ENCODE measurements at places on chromosomes 5 and 9.

GRCh38 chr9:15219546-15219945 is 87.5 kb downstream of the TTC39B start:
- peak; percentile 38 for DNase-seq

GRCh38 chr9:4826417-4827166 is 33.8 kb downstream of the RCL1 start:
- DNase-seq = no peak

DNA sequence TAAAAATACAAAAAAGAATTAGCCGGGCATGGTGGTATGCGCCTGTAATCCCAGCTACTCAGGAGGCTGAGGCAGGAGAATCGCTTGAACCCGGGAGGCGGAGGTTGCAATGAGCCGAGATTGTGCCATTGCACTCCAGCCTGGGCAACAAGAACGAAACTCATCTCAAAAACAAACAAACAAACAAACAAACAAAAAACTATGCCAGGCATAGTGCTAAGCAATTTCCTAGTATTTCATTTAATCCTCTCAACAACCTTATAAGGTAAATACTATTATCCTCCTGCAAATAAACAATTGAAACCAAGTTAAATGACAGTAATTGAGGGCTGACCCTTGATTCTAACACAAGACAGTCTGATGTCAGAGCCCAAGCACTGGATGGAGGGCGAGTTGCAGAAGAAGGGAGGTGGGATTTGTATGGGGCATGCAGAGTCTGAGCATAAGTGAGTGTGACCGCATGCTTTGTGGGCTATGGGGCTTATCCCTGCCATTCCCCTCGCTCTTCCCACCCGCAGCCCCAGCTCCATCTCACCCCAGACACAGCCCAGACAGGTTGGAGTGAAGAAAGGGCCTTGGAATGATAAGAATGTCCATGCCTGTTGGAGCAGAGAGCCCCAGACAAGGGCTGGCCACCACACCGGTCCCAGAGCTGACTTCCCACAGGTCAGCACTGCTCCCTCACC is 24.3 kb upstream of the RPS14 start:
- DNase-seq = no peak

DNA sequence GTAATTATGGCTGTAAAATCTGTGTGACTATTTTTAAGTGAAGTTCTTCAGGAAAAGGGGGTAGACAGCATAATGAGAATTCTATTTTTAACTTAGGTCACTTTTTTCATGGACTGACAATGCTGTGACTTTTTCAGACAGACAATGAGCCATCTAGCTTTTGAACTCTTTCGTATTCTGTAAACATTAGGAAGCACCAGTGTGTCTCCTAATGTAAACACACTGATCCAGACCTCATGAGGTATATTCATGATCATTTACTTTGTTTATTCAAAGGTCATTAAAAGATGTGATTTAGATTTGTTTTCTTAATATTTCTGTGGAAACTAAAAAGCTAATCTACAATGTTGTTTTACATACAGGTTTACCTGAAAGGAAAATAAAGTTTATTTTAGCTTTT is 352.6 kb downstream of the ADGRV1 start:
- no peak for DNase-seq

GRCh38 chr9:95366731-95367325 is 49.3 kb upstream of the FANCC start:
- DNase-seq = no peak

GRCh38 chr5:57311921-57312735 is 138.3 kb downstream of the GPBP1 start:
- DNase-seq = no peak

- no peak for DNase-seq
Observed at GRCh38 chr5:146118322-146118721, 12.9 kb upstream of the PLAC8L1 start.

- no peak for DNase-seq
Observed at GRCh38 chr5:124399426-124399961, 346.9 kb downstream of the ZNF608 start.

DNA sequence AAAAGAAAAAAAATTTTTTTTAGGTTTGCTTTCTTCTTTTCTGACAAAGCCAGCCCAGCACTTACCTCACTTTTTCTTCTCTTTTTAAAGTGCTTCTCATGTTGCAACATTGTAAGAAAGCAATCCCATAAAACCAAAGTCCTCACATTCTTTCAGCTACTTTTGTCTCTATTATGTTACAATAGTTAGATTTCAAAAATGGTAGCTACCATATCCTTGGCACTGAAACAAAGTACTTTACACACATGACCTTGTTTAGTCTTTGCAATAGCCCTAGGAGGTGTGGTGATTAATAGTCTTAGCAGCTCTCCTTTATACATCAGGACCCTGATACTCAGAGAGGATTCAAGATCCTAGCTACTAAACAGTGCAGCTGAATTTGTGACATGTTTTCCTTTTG is 23.5 kb upstream of the CARTPT start:
- DNase-seq = no peak

DNA sequence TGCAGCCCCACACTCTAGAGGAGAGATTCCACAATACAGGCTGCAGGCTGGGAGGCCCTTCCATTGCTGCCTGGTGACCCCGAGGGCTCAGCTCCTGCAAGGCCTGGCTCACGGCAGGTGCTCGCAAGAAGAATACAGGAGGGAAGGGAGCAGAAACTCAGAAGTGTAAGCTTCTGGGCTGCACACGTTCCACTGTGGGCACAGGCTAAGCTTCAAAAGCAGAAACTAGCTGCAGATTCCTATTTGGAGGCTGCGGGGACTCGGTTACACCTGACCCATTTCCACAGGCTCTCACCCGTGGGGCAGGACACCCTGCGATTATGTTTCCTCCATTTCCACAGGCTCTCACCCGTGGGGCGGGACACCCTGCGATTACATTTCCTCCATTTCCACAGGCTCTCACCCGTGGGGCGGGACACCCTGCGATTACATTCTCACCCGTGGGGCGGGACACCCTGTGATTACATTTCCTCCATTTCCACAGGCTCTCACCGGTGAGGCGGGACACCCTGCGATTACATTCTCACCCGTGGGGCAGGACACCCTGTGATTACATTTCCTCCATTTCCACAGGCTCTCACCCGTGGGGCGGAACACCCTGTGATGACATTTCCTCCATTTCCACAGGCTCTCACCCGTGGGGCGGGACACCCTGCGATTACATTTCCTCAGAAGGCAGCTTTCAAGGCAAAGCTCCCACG is 10.3 kb downstream of the LPCAT1 start:
- no peak for DNase-seq

GRCh38 chr9:77954013-77954665 is 77.5 kb downstream of the GNAQ start:
- DNase-seq = peak; percentile 34

- DNase-seq = no peak
Observed at GRCh38 chr5:72860499-72860898, 44.0 kb downstream of the TNPO1 start.

GRCh38 chr9:5582835-5583195 is 46.1 kb upstream of the RIC1 start:
- no peak for DNase-seq

GRCh38 chr5:137997726-137998213 is 35.1 kb downstream of the FAM13B start:
- DNase-seq = no peak

- DNase-seq = no peak
Observed at GRCh38 chr9:83526901-83527300, 11.3 kb downstream of the FRMD3 start.

DNA sequence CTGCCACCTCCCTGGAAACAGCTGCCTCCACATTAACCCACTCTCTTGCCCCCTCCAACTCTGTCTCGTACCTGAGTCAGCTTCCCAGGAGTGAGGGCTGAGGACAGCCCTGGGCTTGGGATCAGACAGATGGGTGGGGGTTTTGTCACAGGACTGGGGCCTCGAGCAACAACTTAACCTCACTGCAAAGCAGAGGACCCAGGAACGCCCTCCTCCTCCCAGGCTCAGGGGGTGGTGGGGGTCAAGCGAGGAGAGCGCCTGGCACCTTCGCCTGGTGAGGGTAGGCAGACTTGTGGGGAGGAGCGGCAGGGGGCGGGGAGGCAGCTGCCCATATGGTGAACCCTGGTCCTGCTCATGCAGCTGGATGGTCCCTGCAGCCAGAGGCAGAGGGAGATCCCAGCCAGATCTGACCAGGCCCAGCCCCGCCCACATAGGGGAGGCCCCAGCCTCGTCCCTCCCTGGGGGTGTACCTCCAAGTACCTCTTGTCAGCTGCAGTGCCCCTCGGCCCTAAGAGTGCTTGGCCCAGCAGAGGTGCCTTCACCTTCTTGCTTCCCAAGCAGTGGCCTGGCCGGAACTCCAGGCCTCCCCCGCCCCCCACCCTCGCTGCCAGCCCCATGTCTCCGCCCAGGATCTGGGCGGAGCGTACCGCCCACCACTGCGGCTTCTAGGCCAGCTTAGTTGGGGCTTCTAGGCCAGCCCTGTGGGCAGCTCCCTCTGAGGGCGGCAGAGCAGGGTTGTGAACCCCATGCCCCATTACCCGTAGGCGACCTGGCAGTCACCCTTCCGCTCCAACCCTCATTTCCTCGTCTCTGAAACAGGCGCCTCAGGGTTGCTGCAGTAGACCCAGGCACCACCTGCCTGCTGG is at the start of gene SARDH:
Gene SARDH (minus strand): TSS at position 579 of the 866 bp plus-strand sequence. CDS start 4,179 bp downstream, outside the sequence.
- DNase-seq = peak; percentile 57

DNA sequence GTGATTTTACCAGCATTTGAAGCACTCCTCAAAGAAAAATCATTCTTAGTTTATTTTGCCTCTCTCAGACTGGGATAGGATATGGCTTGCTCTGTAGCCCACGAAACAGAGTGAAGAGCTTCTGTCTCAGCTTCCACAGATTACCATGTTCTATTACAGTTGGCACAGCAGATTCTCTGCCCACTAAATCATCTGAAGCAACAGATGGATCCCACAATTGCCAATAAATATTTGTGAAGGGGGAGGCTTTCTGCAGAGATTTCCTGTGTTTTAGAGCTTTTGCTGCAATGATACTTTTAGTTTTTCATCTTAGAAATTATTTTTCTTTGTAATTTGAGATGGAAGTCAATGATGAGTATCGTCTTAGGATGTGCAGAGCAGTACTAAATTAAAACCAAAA is 12.3 kb upstream of the MAP3K1 start:
- DNase-seq = no peak

DNA sequence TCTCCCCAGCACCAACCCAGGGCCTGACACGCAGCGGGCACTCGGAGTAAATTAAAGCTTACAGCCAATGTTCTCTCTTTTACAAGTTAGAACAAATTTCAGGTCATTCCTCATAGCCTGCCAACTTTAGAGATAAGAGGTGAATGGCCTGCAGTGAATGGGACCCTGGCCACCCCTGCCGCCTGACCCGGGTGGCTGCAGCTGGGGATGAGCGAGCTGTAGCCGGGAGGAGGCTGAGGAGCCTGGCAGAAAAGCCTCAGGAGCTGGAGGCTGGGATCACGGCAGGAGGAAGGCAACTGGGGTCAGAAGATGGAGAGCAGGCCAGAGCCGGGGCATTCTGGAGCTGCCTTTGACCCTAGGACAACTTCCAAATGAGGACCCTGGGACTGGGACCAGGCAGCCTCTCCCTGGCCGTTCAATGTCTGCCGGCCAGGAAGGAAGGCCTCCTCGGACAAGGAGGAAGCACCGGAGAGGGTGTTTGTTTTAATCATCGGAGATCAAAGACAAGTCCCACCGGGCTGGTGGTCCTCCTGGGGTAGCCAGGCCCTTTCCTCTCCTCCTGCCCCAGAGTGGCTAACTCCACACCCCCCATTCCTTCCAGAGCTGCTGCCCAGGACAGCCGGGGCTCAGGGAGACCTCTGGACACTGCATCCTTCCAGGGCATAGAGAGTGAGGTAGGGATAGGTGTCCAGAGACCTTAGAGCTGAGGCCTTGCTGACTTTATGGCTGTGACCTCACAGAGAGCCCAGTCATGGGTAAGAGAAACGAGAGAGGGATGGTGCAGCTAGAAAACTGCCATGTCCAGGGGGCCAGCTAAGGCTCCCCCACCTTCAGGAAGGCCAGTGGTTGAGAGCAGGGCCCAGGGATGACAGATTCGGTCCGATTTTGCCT is 87.3 kb upstream of the LMX1B start:
- DNase-seq = no peak

- DNase-seq = no peak
Observed at GRCh38 chr5:158463188-158463587, 604.2 kb upstream of the CLINT1 start.

DNA sequence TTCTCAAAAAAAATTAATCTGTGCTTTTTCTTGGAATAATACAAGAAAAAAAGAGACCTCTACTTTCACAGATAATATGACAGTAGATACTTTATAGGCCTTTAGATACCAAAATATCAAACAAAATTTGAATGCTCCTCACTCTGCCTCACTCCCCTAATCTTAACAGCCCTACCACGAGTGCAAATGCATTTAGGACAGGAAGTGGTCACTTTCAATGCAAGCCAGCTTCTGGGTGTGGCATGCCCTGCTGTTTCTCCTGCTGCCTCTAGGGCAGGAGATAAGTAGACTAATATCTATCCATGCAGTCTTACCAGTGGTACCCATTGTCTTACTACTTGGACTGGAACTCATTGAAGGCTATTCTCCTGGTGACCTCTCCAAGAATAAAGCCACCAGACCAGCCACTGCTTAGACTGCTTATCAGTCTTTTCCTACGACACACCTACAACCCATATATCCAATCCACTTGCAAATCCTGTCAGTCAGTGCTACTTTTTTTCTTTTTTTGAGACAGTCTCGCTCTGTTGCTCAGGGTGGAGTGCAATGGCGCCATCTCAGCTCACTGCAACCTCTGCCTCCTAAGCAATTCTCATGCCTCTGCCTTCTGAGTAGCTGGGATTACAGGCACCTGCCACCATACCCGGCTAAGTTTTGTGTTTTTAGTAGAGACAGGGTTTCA is 23.0 kb downstream of the FRRS1L start:
- peak; percentile 41 for DNase-seq

DNA sequence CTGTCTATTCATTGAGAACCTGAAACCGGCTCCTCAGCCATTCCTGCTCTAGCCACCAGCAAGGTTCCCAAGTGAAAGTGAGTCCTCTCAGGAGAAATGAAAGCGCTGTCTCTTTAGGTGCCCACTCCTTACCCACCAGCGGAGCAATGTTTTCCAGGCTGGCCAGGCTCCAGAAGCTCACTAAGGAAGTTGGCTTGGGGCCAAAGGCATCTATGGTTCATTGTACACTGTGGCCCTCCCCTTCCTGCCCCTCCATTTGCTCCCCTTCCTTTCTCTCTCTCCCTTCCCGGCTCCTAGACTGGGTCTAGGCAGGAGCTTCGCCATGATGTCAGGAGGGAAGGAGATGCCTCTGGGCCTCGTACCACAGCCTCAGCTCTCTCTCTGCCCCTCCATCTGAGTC is 1.1 kb upstream of the GABRP start:
- DNase-seq = no peak

DNA sequence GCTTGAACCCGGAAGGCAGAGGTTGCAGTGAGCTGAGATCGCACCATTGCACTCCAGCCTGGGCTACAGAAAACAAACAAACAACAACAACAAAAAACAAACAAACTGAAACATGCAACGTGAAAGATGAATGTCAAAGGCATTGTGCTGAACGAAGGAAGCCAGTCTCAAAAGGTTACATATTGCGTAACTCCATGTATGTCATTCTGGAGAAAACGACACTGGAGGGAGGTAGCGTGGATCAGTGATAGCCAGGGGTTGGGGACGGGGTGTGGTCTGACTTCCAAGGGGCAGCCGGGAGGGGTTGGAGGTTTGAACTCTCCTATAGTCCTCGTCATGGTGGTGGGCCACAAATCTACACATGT is 12.1 kb upstream of the WDR5 start:
- no peak for DNase-seq

GRCh38 chr9:22590336-22591033 is 143.9 kb downstream of the DMRTA1 start:
- no peak for DNase-seq
